D721Med (cell line): ENCODE measurements at places on chromosomes 2 and 18.

- DNase-seq: no peak
Observed at GRCh38 chr2:17245906-17246305, 272.3 kb downstream of the RAD51AP2 start.

- no peak for DNase-seq
Observed at GRCh38 chr2:157685572-157685971, 56.9 kb upstream of the ACVR1C start.

DNA sequence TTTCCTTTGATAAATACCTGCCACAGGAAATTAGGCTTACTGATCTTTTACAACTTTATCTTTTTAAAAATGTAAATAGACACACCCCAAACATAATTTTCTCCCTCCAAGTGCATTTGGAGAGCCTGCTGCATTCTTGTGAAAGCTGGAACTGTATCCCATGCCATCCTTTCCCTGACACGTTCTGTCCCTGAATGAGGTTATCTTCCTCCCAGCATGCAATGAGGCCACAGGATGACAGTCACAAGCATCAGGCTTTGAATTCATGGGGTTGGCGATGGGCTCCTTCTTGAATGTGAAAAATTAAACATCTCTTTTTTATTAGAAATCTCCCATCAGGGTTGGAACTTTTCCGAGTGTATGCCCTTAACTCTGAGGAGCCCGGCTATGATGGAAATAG, 77.8 kb downstream of the CTAGE1 start:
- DNase-seq: no peak

DNA sequence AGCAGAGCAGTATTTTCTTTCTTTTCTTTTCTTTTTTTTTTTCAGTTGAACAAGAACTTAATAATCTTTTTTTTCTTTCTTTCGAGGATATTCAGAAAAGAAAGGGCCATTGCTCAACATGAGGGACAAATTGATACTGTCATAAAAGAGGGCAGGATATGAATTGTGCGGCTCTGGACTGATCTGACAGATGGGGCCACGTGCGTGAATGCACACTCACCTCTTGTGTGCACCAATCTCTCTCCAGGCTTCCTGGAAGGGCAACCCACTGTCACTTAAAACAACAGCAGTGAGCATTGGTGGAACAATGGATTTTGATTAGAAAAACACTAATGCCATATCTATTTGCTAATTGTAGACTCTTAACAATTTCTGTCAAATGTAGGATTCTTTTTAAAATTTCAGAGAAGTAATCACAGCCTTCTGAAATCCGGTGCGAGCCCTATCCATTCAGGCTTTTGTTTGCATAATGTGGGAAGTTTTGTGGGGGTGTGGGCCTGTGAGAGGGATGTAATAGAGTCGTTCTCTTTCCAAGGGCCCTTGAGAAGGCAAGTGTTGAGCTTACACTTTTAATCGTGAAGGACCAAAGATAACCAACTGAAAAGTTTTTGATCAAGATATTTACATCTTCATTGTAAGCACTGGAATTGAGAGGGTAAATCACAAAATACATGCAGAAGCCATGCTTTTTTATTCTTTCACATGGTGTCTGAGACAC, 298.8 kb downstream of the SP3 start:
- DNase-seq: no peak

GRCh38 chr18:33673689-33674088, 95.7 kb downstream of the ASXL3 start:
- no peak for DNase-seq

GRCh38 chr18:35415511-35416073, 38.5 kb upstream of the ZNF396 start:
- DNase-seq: no peak

DNA sequence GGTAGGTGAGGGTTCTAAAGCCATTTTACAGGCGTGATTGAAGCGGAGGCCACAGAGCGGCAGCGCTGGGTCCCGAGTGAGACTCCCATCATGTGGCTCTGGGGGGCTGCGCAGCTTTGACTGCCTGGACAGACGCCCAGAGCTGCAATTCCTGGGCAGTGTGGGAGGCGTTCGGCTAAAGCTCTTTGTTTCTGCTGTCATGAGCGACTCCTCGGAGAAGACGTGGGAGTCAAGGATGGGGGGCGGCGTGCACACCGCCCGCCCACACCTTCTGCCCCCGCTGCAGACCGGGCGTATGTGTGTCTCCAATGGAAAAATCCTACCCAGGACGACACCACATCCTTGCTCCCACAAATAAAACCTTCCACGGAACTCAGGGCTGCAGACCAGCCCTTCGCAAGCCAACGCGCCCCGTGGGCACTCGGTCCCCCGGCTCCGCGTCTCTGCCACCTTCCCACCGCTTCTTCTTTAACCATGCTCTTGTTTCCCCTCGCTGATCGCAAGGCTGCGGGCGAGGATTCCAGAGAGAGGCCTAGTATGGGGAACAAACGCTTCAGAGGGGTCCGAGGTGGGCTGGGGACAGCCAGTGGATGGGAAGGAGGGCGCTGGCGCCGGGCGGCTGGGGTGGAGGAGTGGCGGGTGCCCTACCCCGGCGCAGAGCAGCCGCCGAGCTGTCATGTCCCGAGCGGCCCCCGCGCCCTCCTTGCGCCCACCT, 680 bp upstream of the LBH start:
- peak; percentile 38 for DNase-seq
